ENCODE measurements at places on chromosomes 2 and 18.

GRCh38 chr18:9613550-9614400 is 584 bp downstream of the PPP4R1 start:
- DNase-seq, result peak; percentile 22

DNA sequence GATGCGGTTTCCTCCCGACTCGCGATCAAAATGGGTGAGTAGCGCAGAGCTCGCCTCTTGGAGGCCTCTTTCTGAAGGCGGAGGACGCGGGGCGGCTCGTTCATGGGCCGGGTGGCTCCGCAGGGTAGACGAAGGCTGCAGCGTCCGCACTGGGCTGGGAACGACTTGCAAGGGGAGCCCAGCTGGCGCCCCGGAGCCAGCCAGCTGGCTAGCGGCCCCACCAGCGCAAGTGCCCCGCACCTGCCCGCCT is 328 bp upstream of the PASK start:
- DNase-seq, result no peak

GRCh38 chr2:47456851-47457250 is 53.9 kb downstream of the MSH2 start:
- no peak for DNase-seq

GRCh38 chr2:207487650-207488311 is 42.0 kb upstream of the CREB1 start:
- peak; percentile 66 for DNase-seq

DNA sequence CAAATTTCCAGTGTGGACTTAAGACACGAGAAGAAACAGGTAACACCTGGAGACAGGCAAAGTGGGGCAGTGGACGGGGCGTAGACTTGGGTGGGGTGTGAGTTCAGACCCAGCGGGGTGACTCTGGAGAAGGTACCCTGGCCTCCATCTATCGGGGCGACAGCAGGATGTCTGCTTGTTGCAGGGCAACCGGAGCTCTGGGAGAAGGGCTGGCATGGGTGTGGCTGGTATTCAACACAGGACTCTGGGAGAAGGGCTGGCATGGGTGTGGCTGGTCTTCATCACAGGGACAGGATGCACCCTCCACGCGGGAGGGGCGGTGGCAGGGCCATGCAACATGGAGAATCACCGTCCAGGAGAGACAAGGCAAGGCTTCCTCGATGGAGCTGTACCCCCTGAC is 198.5 kb downstream of the HDAC4 start:
- DNase-seq, result no peak

GRCh38 chr2:23449831-23450331 is 64.9 kb downstream of the KLHL29 start:
- no peak for DNase-seq

DNA sequence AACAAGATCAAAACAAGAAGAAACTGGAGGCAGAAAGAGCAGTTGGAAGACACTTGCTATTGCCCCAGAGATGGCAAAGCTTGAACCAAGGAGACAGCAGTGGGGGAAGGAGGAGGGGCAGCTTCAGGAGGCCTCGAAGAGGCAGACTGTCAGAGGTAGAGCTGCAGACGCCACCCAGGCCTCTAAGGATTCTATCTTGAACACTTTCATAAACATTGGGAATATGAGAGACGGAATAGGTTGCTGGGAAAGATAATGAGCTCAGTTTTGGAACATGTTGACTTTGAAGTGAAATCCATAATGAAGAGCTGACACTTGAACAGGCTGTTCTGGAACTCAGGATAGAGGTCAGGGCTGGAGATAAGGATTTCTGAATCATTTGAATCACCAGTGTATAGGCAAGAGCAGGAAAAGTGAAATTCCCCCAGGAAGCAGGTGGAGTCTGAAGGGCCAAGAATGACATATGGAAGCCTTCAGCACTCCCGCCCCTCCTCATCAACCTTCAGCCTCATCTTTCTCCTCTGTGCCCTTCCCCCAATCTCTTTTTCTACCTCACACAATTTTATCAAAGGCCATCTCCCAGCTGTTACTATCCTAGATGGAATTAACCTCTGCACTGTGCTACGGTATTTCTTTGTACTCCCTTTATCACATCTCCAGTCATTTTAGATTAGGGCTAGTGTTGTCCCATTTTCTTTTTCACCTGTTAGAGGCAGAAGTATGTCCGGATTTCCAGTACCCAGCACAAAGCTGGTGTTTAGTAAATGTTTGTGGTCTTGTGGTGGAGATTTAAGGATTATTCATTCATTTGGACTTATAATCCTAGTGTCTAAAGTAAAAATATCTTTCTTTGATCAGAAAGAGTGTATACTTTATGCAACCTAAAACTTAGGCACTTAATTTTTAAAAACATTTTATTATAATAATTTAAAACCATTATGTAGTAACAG is 47.5 kb upstream of the RTN4 start:
- DNase-seq, result no peak

- no peak for DNase-seq
Observed at GRCh38 chr2:54553775-54554174, 97.6 kb downstream of the SPTBN1 start.

DNA sequence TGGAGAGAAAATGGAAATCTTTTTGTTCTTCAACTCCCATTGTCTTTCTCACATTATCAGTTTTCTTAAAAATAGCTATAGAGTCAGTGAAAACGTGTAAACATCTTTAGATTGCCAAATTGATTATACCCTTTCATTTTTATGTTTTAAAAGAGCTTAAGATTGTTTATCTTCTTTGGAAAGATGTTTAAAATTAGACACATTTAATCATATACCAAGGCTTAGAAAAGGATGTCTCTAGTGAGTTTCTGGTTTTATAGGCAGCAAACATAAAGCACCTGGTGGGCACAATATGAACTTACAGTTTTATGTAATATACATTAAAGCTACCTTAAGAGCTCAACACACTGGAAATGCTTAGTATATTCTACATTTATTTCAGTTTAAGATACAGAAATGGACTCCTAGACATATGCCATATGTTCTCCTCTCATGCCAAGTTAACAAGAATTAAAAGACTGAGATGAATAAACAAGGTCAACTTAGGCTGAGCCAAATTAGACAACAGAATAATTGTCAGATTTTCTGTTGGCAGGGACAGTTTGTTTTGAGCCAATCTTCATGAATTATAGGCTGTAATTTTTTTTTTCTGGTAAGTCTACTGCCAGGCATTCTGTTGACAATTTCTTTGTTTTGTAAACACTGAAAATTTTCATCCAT is 112.7 kb downstream of the OTX1 start:
- no peak for DNase-seq

- DNase-seq, result no peak
Observed at GRCh38 chr18:555705-556457, 24.3 kb upstream of the CETN1 start.

GRCh38 chr2:42598656-42599055 is 30.2 kb downstream of the MTA3 start:
- peak; percentile 1 for DNase-seq

GRCh38 chr2:88100489-88100858 is 27.4 kb downstream of the FABP1 start:
- DNase-seq, result no peak

- no peak for DNase-seq
Observed at GRCh38 chr18:54807303-54807702, 21.0 kb upstream of the RAB27B start.

GRCh38 chr2:223054193-223054781 is 2.3 kb downstream of the KCNE4 start:
- DNase-seq, result no peak

GRCh38 chr2:54652540-54652939 is 70.9 kb upstream of the EML6 start:
- peak; percentile 37 for DNase-seq

- DNase-seq, result no peak
Observed at GRCh38 chr18:9852266-9853081, 33.3 kb upstream of the TXNDC2 start.

DNA sequence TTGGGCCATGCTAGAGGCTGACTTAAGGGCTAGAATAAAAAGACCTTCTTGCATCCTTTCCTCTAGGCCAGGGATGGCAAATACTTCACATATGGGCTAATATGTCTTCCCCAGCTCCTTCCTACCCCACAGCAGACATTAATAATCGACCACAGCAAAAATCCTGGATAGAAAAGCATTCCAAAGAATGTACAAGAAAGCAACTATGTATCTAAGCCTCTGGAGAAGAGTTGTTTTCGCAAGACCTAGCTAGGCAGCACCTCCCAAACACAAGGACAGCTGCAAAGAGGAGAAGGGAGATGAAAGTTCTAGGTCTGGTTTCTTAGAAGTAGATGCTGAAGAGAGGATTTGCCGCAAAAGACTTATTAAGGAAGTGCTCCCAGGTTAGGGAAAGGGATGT is 372.6 kb downstream of the SLC4A3 start:
- no peak for DNase-seq

GRCh38 chr2:70789304-70790135 is 923 bp downstream of the FIGLA start:
- DNase-seq, result peak; percentile 24

DNA sequence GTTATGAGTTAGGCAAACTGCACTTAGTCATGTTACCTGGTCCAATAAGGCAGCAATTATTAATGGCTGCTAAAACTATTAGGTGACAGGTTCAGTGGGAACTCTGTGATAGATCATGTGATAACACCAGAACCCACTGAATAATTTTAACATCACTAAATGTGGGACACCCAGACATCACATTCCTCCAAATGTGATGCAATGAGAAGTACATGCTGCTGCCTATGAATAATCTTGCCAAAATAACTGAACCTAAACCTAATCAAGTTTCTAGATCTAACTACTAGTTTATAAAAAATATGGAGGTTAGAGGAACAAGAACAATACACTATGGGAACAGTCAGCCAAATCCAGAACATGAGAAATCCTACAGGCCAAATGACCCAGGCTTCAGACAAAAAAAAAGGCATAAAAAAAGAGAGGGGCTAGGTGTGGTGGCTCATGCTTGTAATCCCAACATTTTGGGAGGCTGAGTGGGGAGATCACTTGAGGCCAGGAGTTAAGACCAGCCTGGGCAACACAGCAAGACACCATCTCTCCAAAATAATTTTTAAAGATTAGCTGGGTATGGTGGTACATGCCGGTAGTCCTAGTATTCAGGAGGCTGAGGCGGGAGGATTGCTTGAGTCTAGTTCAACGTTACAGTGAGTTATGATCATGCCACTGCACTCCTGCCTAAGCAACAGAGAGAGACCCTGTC is 7.0 kb upstream of the ACTR2 start:
- no peak for DNase-seq

GRCh38 chr18:78672862-78673446 is 306.7 kb upstream of the SALL3 start:
- DNase-seq, result no peak

- DNase-seq, result no peak
Observed at GRCh38 chr2:59896499-59897245, 656.8 kb downstream of the BCL11A start.

DNA sequence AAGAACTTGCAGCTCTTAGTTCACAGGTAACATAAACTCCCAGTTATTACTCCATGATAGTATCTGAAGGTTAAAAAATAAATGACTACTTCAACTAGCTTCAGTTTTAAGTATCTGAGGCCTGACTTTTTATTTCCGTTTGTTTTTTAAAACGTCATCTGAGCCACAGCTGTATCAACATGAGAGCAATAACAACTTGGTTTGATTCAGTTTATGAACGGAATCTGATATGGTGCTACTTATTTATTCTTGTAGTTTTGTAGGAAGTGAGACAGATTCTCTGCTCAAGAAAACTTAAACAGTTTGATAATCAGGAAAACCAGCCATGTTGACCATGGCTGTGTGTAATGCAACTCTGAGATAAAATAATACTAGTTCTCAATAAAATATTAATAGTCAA is 34.9 kb downstream of the NAB1 start:
- no peak for DNase-seq

DNA sequence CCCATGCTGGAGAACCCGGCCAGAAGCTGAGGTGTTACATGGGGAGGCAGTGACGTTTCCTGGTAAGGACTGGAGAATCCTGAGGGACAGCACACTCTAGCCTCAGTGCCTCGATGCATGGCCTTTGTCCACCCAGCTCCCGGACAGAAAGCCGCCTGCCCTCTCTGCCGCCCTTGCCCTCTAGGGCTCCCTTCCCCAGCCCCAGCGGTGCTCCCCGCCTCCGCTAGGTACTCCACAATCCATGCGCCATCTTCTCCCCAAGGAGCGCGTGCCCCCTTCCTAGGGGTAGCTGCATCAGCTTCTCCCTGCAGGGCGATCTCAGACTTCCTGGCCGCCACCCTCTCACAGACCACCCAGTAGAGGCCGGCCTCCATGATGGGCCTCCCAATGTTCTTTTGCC is 251.6 kb downstream of the TWIST2 start:
- DNase-seq, result no peak

DNA sequence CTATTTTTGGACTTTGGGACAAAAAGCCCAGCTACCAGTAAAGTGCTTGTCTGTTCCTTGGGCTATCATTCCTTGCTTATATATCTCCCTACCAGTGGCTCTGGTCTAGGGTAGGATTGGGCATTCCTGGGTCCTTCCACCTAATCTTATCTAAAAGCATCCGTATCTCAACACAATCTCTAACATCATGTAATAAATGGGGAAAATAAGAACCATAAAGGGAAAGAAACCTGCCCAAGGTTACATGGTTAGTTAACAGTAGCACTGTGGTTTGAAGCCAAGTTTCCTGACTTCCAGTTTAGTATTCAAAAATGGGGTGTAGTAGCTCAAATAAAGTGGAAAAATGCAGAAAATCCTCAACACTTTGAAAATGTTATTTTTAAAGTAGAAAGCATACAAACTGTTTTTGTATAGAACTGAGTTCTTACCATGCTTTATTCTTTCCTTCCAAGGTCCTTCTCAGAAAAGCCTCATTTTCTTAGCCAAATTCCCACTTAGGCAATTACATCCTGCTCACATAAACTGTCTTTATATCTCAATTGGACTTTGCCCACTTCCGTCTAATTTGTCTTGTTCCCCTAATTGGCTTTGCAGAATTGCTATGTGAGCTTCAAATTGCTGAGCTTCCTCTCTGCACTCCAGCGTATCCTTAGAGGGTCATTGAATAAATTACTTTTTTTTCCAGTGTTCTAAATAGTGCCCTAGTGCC is 273.1 kb upstream of the UBE2E3 start:
- no peak for DNase-seq

DNA sequence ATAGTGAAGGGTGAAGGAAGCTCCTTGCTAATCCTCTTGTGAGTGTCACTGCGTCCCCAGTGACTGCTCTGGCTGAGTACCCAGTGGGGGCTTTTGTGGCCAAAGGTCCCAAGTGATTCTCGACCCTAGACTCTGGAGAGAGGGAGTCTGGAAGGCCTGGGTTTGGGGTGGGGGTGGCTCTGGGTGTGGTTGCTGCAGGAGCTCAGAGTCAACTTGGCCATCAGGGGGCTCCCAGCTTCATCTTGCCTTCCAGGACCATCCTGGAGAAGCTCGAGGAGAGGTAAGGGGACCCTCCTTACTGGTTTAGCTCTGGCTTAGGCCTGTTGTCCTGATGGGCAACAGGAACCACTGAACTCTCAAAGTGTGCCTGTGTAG is 592 bp downstream of the PSD4 start:
- DNase-seq, result no peak

- DNase-seq, result no peak
Observed at GRCh38 chr2:230496891-230497290, 80.9 kb downstream of the SP100 start.

- no peak for DNase-seq
Observed at GRCh38 chr2:64688909-64689308, 35.2 kb upstream of the SERTAD2 start.

- no peak for DNase-seq
Observed at GRCh38 chr2:71800851-71801250, 346.8 kb downstream of the CYP26B1 start.

Data from kidney glomerular epithelial cell (primary cell).